ENCODE measurements at places on chromosomes 4 and X.

- DNase-seq = no peak
These were observed 88.1 kb downstream of the SPANXN3 start for GRCh38 chrX:143429131-143429530.

DNA sequence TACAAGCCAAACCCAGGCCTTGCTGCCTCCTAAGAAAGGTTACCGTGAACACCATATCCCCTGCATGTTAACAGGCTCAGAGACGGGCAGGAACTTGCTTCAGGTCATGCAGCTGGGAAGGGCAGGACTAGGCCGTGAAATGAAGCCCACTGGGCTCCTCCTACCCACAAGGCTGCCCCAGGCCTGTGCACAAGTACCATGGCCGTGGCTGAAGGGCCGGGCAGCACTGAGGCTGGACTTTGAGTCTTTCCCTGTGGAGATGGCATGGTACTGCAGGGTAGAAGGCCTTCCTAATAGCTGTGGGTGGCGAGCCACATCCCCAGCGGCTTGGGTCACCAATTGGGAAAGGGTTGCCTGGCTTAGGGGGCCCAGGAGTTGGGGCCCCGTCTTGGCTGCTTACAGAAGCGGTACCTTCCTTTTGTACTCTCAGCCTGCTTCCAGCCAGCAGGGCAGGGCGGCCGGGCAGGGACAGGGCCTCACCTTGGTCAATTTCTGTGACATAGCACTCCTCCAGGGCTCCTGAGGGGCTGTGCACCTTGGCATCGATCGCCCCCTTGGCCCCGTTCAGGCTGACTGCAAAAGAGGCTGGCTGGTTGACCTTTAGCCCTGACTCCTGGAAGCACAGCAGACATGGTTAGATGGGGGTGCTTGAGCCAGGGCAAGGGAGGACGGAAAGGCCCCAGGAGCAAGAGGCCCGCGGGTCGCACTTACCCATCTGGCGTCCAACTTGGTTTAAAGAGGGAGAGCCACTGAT lies 23.8 kb downstream of the FLNA start:
- DNase-seq = no peak

DNA sequence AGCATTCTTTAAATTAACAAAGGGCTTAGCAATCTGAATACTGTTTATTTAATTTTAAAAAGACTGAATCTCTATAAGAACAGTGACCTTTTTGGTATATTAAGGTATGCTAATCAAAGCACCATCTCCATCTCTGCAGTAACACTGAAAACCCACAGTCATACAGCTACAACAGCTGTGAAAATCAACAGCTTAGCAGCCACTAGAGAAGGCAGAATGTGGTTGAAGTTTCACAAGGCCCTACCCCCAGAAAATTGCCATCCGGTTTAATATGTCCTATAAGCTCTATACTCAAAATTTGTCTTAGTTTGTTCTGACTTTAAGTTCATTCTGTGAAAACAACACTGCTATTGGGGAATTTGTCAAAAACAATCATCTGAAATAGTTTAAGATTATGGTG lies 128.7 kb downstream of the OPHN1 start:
- DNase-seq = no peak

DNA sequence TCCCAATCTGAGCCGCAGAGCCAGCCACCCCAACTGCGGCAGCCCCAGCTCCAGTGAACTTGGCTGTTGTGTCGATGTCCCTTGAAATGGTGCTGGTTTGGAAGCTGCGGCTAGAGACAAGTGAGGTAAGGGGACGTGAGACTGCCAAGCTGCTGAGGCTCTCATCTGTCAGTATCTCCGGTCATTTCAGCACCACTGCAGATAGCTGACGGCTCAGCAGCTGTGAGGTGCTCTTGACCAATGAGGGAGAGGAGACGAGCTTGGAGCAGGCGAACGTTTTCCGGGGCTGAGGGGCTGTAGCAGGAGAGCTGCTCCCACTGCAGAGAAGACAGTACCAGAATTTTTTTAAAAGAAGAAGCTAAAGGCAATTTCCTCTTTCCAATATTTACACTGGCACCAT lies 175.5 kb upstream of the CASK start:
- DNase-seq = no peak

DNA sequence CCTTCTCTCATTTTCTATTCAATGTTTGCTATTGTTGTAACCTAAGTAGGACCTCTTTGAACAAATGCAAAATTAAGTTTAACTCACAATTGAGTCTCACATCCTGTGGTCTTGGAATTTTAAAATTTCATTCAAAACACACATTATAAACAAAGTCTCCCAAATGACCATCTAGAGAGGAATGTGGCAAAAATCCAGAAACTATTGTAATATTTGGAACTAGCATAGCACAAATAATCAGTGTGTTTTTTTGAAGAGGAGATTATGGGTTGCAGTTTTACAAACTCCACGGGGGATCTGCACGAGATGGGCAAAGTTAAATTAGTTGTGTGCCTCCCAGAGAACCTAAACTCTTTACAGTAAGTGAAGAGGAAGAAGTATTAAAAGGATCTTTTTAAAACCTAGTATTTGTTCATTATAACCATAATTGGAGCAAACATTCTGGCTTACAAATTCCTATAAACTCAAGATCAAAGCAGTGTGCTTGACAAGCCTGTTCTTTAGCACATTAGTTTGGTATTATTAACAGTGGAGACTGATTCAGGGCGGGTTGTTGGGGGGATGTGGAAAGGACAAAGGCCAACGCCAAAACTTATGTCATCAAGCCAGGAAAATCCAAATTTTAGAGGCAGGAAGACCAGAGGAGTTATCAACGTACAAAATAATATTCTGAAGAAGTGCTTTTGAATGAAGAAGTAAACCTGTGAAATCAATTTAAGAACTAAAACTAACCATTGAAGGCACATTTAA lies 22.4 kb upstream of the RBPJ start:
- peak; percentile 27 for DNase-seq

DNA sequence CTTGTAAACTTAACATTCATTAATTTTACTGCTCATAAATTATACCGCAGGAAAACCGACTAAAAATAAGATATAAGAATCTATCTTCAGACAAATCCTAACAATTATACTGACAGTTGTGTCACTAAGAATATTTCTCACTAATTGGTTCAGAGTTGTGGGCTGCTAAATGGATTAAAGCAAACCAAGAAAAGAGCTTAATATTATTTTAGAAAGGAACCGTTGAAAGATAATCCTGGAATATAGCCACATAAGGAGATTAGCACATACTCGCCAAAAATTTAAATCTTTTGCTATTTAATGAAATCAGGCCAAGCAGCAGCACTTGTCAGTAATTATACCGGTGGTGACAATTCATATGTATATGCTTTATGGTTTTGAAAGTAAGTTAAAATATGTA lies 132.8 kb downstream of the SLIT2 start:
- DNase-seq = no peak
